ENCODE measurements at places on chromosomes 1 and 21.

- DNase-seq: no peak
These were observed 49.4 kb upstream of the A3GALT2 start for GRCh38 chr1:33370301-33370700.

GRCh38 chr21:29719521-29719920, 220.3 kb downstream of the GRIK1 start:
- DNase-seq: no peak

DNA sequence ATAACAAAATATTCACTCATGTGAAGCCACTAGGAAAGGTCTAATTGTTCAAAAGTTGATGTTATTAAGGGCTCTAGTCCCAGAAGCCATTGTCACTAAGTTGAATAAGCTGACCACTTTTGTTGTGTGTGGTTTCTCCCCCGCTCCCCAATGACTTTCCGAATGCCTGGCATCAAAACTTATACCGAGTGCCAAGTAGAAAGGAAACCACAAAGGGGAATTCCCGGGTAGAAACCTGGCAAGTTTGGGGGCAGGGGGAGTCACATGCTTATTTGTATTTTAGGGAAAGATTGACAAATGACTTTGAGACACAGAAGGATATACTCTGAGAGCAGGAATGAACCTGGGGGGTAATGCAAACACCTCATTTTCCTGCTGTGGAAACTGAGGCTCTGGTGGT, 154.1 kb downstream of the TGFBR3 start:
- DNase-seq: no peak

DNA sequence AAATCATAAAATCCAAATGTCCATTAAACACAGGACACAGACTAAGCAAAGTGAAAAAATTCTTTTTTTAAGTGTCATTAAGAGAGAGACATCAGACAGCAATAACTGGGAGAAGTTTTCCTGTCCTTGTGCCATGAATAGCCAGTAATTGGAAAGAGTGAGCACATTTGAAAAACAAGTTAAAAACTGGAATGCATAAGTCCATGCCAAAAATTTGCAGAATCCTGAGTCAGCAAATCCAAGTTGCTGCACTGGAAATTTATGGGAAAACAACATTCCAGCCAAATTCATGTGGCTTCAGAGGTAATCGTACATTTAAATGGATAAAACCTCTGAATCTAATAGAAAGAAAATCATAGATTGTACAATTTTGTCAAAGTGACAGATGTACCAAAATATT, 291.4 kb downstream of the LRRC40 start:
- DNase-seq: no peak

DNA sequence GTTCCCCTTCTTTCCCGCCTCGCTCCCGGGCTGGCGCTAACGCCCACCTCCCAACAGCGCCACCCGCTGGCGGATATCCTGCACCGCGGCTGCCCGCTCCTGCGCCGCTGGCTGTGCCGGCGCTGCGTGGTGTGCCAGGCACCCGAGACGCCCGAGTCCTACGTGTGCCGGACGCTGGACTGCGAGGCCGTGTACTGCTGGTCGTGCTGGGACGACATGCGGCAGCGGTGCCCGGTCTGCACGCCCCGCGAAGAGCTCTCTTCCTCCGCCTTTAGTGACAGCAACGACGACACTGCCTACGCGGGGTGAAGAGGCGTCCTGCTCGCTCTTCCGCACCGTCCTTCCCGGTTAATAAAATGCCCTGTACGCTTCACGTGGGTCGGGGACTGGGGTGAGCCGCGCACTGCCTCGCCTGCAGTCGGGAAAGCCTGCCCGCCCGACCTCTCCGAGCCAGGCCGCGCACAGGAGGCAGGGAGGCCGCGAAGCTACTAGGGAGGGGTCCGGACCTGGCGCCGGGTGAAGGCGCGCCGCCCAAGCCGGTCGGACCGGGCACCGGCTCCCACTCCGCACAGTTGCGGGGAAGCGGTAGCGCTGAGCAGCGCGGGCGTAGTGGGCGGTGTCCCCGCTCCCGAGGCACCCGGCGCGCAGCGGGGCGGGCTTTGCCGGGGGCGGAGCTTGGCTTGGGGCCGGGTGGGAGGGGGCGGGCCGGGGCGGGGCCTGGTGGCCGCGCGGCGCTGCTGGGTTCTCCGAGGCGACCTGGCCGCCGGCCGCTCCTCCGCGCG, at the start of gene ADAM15:
ADAM15 (plus strand) TSS at position 757 of the 782 bp plus-strand sequence. CDS start 71 bp downstream, outside the sequence.
- peak; percentile 100 for DNase-seq

DNA sequence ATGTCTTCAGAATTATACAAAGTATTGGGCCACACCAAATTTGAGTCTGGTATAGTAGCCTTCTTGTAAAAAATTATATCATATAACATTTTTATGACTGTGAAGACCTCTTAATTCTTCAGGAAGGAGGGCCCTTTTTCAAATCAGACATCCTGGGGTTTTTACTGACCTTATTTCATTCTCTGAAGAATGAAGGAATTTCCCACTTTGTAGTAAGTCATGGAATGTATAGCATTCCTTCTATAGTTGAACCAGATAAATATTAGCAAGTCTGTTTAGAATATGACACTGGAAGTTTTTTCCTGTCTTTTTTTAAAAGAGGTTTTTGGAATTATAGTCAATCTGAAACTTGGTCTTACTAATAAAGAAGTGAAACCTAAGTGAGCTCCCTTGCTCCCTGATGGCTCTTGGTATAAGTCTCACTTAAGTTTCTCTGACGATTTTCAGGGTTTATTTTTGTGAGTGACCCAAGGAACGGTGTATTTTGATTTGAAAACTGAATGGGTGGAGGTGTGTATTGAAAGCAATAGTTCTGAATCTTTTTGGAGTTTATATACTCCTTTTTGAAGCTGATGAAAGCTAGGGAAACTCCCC, 23.7 kb downstream of the SNX27 start:
- DNase-seq: no peak

DNA sequence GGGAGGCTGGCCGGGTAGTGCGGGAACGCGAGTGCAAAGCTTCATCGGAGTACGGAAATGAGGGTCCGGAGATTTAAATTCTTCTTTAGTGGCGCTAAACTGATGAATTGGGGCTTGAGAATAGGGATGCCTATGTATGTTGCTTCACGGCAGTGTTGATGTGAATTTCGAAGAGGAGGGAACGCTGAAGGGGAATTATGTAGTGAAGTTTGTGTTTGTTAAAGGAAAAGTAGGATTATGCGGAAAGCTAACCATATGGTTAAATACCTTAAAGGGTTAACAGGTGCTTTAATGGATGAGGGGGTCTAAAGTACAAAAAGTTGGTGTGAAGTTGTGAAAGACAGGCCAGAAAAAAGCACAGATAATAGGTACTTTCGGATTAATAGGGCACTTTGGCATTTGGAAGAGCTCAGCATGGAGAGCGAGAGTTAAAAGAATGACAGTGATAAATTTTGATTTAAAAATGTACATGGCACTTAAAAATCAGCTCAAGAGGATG, 1.4 kb downstream of the HS2ST1 start:
- no peak for DNase-seq

DNA sequence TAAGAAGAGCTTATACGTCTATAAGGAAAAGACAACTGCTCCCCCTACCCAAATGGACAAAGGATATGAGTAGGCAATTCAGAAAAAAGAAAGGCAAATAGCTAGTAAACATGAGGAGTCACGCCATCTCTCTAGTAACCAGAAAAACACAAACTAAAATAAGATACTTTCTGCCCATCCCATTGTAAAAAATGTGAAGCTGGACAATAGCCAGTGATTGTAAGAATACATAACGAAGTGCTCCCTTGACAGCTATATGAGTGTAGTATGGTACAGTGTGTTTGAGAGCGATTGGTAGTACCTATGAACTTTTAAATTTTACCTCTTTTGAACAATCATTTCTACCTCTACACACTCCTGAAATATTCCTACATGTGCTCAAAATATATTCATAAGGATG, 7.5 kb upstream of the GJA8 start:
- DNase-seq: no peak

- no peak for DNase-seq
These were observed 328.1 kb upstream of the LYPLAL1 start for GRCh38 chr1:218845589-218845988.

- DNase-seq: peak; percentile 87
These were observed 563 bp upstream of the NFIA start for GRCh38 chr1:61081686-61082310.

DNA sequence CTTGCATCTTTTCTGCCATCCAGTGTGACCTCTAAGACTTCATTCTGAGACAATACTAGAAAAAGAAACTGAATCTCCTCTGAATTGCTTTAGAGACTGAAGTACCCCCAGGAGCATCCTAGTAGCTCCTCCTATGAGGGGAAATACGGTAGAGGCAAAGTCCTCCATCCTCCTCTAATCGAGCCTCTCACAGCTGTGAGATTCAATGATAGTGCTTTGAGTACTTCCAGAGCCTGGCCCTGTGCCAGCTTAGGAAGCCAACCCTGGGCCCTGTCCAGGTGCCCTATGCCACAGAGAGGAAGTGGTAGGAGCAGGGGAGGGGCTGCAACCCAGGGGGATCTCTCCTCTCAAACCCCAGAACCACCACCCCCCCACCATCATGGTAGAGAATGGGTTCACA, 10.7 kb downstream of the RORC start:
- no peak for DNase-seq

DNA sequence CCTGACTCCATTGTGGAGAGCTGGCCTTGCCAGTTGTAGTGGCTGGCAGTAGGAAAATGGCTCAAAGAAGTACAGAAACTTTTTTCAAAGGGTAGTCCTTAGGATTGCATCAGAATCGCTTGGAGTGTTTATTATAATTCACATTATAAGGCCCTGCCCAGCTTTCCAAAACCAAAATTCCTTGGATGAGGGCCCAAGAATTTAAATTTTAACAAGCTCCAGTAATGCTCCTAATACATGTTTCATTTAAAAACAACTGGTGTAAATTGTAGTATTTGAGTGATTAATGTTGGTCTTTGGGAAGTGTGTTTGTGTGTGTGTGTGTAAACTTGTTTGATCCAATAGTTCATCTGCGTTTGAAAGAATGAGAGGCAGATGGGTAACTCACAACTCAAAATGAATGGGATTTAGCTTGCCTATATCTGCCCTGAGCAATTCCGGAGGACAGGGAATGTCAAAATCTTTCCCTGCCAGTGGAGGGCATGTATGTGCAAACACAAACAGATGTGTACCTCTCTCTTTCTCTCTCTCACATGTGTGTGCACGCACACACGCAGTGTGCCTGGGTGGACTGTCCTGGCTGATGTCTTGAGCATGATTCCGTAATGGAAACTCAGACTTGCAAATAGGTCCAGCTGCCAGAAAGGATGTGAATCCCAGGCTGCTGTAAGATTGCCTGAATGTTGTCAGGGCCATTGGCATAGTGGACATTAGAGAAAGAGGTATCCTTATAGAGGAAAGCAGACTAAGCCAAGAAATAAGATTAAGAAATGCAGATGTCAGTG, 293.1 kb downstream of the LMX1A start:
- no peak for DNase-seq

DNA sequence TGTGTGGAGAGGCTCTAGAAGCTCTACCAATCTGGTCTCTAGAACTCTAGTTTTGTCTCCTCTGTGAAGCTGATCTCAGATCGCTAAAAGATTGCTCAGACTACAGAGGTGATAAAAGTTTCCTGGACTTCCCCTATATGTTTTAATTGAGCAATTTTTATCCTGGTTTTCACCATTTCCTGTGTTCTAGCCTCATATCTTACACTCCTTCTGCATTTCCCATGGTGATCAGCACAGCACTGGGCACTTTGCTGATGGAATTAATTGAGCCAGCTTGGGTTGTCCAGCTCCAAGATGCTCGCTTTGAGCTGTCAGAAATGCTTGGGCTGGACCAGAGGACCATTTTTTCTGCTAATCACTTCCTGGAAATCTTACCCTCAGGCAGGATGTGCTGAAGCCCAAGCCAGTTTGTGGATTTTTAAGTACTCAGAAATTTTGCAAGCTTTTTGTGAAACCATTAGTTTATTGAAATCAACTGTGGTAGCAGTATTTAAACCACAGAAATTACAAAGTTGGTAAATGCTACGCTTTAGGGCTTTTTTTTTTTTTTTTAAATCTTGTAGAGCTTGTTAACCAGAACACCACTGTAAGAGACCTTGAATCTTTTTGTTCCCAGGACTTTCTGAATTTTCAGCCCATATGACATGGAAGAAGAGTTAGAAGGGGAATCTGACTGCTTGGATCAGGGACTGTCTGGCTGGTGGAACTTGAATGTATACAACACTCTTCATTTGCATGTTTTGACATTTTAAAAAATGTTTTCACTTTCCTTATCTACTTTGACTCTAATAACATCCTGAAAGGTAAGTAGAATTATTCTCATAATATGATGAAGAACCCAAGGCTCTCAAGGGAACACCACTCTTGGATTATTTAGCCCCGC, 28.4 kb downstream of the CD48 start:
- DNase-seq: no peak

- peak; percentile 98 for DNase-seq
These were observed 10.1 kb upstream of the LRRC71 start for GRCh38 chr1:156910309-156910782.

- peak; percentile 6 for DNase-seq
These were observed 2.7 kb upstream of the HDGF start for GRCh38 chr1:156754219-156754618.

DNA sequence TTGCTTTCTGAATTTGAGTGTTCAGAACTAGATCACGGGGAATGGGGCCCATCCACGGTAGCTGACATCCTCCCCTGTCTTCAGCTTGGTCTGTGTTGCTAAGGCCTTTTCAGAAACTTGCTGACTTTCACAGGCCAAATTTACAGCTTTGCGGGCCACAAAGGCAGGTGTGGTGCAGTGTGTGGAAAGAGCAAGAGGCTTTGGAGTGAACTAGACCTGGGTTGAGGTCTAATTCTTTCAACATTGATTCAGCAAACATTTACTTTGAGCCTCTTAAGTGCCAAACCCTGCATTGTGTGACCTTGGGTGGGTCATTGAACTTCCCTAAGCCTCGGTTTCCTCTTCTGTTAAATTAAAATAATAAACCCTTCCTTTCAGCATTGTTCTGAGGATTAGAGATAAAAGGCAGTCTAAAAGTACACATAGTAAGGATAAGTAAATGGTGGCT, 24.3 kb downstream of the STPG1 start:
- DNase-seq: no peak

GRCh38 chr1:94544706-94545490, 3.3 kb upstream of the F3 start:
- DNase-seq: no peak

GRCh38 chr1:109605381-109605780, 14.0 kb downstream of the GNAT2 start:
- DNase-seq: no peak

GRCh38 chr1:198132060-198132781, 24.6 kb upstream of the NEK7 start:
- no peak for DNase-seq
